Stimulated activated CD8-positive, alpha-beta memory T cell treated with anti-CD3 and anti-CD28 coated beads, Interleukin-7, amount 100 ng/mL, for 48 hours (primary cell): ENCODE measurements at places on chromosomes 2 and 18.

DNA sequence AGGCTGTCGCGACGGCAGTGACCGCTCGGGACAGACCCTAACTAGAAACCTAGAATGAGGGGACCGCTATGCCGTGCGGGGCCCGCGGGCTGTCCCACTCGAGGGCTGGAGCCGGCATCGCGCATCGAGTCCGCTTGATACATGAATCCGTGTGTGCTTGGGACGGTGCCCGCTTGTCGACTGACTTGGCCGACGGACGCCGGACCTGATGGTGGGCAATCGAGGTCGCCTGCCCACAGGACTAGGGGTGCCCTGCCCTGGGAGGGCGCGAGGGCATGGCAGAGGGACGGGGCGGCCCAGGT, 749 bp upstream of the PTMA start:
- DNase-seq: peak; percentile 15

- no peak for DNase-seq
These were observed 58.7 kb downstream of the SPATS2L start for GRCh38 chr2:200365209-200365608.

DNA sequence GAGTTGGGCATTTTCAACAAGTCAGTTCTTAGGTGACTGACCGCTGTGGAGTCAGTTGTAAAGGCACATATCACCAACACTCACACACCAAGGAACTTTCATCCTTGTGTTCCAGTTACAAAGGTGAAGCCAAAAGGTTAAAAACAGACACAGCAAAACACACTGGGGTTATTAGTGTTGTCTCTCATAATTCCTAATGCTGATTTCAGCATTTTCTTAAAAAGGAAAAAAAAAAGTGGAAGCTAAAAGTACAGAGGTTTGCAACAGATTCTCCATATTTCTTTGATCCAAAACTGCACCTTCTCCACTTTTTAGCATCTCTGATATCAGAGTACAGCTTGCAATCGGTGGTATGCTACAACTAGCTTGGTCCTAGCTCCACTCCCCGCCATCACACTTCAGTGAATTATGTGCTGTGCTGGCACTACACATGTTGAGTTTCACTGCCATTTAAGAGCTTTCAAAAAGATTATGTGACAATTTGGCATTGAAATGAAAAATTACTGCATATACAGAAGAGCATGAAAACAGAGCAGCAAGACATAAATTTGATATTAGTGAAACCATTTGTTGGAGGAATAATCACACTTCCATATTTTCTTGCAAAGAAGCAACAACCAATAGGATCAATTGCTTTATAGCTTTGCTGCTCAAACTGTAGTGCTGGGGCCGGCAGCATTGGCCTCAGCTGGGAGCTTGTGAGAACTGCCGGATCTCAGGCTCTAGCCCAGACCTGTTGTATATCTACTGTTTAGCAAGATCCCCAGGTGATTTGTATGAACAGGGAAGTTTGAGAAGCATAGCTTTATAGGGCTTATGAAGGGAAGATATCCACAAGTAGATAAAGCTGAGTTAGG, 62.3 kb upstream of the DAPL1 start:
- no peak for DNase-seq

- no peak for DNase-seq
These were observed 38.7 kb upstream of the ANXA4 start for GRCh38 chr2:69703189-69703588.

- no peak for DNase-seq
These were observed 36.4 kb upstream of the SLC1A4 start for GRCh38 chr2:64952511-64953482.

- DNase-seq: no peak
These were observed 74.1 kb downstream of the MAPK4 start for GRCh38 chr18:50633992-50634391.

- DNase-seq: no peak
These were observed 1.4 kb upstream of the GAD1 start for GRCh38 chr2:170815311-170815710.

DNA sequence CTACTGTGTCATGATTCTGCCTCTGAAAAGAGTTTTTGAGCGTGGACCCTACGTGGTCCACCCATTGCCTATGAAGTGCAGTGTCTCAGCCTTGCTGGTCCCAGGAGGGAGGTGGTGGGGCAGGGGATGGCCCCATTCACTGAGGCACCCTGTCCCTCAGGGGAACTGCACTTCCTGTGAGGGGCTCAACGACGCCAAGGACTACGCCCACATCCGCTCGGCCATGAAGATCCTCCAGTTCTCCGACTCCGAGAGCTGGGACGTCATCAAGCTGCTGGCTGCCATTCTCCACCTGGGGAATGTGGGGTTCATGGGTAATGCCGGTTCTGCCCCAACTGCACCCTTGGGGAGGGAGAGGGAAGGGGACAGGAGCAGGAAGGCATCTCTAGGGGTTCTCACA, 42.5 kb downstream of the MYO7B start:
- DNase-seq: no peak
